ENCODE measurements at places on chromosomes 1 and 21.

GRCh38 chr1:156623946-156624813, 5.0 kb downstream of the HAPLN2 start:
- DNase-seq: peak; percentile 15

GRCh38 chr21:40681164-40681859, 165.6 kb downstream of the DSCAM start:
- no peak for DNase-seq

DNA sequence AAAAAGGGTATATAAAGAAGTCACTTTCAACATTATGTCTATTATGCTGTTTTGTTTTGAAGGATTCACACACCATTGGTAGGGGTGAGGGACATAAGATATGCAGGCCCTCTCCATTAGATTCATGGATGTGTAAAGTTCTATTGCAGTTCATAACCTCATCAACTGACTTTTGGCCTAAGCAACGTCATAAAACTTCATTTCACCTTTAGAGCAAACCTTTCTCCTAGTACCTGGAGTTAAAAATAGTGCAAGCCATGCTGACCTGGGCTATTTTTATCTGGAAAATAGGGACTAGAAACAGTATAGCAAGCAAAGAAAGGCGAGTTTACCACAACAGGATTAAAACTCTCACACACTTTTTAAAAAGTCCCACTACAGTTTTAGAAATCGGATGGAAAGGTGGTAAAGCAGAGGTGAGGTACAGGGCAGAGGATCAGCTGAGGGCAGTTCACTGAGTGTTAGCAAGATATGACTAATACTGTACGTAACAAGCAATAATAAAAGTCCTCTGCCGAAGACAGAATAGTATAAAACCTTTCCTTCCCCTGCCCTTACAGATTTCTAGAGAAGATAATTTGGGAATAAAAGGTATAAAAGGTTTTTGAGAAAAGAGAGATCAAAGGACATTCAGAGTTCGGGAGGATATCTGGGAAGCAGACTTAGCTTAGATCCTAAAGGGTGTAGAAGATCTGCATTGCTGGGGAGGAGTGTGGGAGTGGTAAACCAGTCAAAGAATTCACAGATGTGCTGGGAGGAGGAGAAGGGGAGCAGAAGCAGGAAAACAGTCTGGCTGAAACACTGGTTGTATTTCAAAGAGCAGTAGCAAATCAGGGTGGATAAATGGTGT, 14.3 kb downstream of the EGLN1 start:
- DNase-seq: no peak

DNA sequence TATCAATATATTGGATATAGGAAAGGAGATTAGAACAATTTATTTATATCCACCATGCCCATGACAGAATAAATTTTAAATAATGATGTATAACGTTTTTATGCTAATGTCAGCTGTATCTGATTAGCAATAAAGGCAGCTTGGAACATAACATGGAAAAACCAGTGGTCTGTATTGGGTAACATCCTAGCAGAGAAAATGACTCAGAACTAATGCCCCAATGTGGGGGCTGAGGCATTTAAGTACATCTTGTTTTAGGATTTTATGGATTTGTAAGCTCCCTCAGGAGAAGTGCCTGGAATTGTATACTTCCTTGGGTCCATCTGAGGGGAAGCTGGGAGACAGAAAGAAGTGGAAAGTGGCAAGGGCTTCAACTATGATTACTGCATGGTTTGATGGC, 82.3 kb downstream of the HMCN1 start:
- no peak for DNase-seq

DNA sequence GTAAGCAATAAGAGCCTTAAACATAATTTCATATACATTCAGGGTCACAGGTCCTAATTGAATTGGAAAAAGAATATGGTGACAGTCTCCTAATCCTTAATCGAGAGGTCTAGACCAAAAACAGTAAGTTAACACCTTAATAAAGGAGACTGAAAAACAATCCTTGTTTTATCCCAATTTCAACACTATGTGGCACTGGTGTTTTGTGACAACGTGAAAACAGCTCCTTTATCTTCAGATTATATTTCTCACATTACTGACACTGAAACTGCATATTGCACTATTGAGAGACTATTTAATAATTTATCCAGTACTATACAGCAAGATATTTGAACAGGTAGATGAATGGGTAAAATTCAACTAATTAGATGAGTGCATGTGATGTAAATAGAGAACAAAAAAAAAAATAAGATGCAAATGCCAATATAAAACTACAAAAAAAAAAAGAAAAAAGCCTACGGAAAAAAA, 34.1 kb downstream of the TP53BP2 start:
- no peak for DNase-seq

DNA sequence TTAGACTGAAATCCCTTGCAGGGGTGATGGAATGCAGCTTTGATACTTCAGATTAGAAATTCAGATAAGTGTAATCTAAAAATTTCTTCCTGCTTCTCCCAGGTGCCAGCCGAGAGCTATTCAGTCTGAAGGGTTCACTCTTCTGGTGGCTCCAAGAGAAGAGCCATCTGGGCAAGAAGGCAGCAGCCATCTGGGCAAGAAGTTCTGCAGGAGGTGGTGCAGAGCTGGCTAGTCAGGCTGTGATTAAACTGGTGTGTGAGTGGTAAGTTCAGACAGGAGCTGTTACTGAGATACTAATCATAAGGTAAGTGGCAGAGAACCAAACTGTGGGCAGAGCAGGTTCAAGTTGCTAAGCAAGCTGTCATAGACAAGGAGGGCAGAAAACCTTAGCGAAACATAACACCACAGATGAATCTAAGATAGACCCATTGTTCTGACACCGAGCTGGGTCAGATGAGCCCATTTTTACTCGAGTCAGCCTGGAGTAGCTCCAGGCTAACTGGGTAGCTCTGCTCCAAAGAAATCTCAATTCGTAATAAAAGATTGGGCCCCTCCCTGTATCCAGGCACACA, 14.4 kb upstream of the TP53BP2 start:
- no peak for DNase-seq

GRCh38 chr1:203475012-203475981, at the start of gene PRELP:
PRELP (plus strand) TSS chr1:203475806; CDS start chr1:203483185, 7,379 bp downstream.
- no peak for DNase-seq

GRCh38 chr1:205435578-205436573, 14.0 kb upstream of the LEMD1 start:
- DNase-seq: no peak

DNA sequence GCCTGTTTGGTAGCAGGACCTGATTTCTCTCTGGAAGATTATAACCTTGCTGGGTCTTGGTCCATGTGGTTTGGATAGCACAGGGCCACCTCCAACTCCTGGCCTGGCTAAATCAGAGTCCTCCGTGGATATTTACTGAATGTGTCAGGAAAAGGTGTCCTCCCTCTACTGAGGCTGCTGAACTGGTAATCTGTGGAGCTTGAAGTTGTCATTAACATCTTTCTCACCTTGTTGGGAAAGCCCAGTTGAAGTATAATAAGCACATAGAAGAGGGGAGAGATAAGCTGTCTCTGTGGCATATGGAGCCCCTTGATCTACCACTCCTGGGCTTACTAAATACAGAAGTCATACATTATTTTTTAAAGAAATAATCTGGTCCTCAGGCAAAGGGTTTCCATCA, 294.3 kb upstream of the B3GALT2 start:
- DNase-seq: no peak

DNA sequence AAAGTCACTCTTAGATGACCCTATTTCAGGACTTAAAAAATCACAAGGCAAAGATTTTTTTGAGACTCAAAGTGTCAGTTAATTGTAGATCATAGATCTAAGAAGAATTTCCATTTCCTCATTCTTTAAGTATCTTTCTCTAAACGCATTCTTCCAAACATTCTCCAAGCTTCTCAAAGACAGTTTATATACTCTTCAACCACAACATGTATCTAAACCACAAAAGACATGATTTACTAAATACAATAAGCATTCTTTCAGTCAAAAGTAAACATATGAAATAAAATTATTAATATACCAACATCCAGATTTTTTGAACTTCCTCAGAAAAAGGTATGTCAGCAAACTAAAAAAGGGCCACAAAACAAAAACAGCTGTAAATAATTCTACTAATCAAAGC, 24.4 kb downstream of the RC3H1 start:
- DNase-seq: no peak

GRCh38 chr21:36552434-36552785, 72.5 kb upstream of the CLDN14 start:
- no peak for DNase-seq

GRCh38 chr1:201346337-201346939, 31.0 kb downstream of the TNNT2 start:
- no peak for DNase-seq

DNA sequence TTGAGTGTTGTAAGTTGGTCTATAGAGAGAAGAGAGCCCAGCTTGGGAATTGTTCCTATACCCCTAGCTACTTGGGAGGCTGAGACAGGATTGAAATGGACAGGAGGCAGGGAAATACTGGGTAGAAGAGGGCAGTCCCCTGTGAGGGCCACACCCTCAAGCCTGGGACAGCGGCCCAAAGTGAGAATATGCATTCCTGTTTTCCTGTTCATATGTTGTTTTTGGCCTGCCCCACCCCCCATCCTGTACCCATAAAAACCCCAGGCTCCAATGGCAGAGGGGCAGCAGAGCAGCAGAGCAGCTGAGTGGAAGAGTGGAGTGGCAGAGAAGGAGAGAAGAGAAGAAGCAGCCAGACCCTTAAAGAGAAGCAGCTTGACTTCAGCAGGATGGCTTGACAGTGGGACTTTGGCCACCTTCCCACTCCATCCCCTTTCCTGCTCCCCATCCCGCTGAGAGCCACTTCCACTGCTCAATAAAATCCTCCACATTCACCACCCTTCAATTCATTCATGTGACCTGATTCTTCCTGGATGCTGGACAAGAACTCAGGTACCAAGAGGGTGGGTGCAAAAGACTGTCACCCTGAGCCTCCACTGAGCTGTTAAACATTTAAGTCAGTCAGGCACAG, 70.6 kb upstream of the PUM1 start:
- no peak for DNase-seq

GRCh38 chr21:35368326-35368725, 319.2 kb upstream of the RUNX1 start:
- DNase-seq: no peak

- DNase-seq: no peak
These were observed 1.4 kb upstream of the FDPS start for GRCh38 chr1:155307247-155307740.

GRCh38 chr1:163399976-163400601, 78.3 kb downstream of the NUF2 start:
- DNase-seq: no peak

DNA sequence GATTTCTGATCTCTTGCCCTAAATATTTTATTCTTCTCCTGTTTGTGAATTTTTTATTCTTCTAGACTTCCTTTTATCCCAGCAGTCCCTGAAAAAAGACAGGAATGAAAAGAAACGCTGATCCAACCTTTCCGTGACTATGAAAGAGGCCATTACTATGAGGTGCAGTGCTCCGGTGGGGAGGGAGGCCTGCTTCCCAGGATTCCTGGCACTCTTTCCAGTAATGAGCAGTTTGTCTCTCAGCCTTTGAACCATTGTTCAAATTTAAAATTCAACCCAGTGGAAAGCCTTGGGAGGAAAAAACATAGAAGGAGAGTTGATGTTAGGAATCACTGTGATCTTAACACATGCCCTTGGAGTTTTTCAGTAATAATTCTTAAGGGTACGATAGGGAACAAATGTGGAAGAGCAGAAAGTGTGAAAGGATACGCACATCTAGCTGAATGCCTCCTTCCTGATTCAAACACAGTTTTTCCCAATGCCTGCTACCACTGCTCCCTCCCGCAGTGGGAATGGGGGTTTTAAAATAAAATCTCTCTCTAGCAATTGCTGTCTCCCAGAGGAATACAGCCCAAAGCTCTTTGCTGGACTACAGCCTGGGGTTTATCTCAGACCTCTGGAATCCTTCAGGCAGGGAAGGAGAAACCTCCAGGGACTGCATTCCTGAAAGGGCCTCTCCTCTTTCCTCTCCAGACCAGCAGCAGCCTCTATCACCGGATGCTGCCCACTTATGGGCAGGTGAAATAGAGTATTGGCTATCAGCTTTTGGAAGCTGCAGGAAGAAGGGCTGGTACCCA, 6.1 kb downstream of the IER5 start:
- DNase-seq: no peak

DNA sequence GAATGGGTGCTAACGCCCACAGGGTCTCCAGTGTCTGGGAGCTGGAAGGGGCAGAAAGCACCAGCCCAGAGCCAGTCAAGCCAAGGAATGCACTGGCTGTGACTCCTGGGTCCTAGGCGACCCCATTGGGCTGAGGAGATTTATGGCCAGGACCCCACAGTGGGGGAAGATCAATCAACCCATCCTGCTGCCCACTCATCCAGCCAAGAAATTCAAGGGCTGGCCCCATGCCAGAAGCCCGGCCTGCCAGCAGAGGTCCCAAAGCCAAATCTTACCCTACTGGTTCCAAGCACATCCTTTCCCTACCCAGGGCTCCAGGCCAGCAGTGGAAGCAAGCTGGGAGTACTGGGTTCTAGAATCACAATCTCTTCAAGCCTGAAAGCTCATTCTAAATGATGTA, 6.8 kb upstream of the PDZK1IP1 start:
- no peak for DNase-seq

GRCh38 chr1:96333522-96334235, 387.9 kb upstream of the PTBP2 start:
- DNase-seq: no peak

DNA sequence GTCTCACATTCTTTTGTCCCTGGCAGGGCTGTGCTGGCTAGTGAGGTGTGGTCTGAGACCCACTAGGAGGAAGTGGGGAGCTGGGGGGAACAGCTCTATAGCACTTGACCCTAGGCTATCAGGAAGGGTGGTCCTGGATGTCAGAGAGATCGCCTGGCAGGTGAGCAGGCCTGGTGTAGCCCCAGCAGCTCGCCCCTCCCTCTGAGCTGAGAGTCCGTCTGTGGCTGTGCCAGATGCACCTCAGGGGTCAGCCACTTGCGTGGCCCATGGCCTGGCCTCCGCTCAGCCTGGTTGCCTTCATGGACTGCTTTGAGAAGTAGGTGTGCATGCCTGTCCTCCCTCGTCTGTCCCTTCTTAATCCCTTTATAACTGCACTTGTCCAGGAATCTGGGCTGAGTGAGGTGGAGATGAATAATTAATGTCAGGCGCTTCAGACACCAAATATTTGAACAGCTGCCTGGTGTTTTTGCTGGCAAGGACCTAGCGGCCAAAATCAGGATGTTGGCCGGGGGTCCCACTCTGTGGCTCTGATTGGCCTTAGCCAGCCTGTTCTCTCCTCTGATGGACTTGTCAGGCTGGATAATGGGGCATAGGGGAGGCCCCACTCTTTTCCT, 30.5 kb downstream of the TMEM53 start:
- no peak for DNase-seq

DNA sequence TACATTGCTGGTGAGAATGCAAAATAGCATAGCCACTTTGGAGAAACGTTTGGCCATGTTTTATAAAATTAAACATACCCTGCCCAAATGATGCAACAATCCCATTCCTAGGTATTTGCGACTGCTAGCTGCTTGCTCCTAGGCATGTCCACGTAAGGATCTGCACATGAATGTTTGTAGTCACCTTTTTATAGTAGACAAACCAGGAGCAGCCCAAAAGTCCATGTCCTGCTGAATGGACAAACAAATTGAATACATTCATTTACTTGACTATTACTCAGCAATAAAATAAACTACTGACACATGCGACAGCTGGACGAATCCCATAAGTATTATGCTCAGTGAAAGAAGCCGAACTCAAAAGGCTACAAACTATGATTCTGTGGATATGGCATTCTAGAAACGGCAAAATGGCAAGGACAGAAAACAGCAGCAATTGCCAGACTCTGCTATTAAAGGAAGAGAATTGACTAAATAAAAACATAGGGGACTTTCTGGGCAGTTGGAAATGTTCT, 161.9 kb upstream of the GALNT2 start:
- no peak for DNase-seq

- DNase-seq: no peak
These were observed 705 bp upstream of the QSOX1 start for GRCh38 chr1:180154003-180154324.

Measured in stimulated activated CD4-positive, alpha-beta T cell treated with anti-CD3 and anti-CD28 coated beads, Interleukin-4, amount 100 ng/mL, for 4 hours (primary cell).